Stimulated activated CD8-positive, alpha-beta memory T cell treated with anti-CD3 and anti-CD28 coated beads, Interleukin-4, amount 100 ng/mL, for 4 hours (primary cell): ENCODE measurements at places on chromosomes 1 and 21.

DNA sequence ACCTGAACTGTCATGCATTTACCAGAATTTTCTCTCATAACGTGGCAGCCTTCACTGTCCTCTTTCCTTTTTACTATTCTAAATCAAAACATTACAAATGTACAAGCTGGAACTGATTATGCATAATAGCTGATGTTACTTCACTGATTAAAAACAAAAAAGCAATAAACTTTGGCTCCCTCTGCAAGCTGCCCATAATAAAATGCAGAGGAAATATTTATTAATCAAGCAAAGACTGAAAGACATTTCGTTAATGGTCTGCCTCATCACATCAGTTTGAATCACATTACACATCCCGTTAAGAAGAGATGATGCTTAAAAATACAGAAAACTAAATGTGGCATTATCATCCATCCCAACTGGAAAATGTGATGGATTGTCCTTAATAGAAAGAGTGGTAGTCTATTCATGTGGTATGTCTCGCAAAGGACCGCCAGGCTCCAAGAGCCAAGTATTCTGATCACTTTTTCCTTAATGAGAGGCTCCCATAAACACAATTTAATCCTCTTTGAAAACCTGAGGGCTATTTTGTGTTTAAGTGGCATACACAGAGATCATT lies 225.3 kb downstream of the RGS7 start:
- DNase-seq, result no peak

GRCh38 chr1:13960375-13960987 lies 260.5 kb downstream of the PRDM2 start:
- peak; percentile 61 for DNase-seq

DNA sequence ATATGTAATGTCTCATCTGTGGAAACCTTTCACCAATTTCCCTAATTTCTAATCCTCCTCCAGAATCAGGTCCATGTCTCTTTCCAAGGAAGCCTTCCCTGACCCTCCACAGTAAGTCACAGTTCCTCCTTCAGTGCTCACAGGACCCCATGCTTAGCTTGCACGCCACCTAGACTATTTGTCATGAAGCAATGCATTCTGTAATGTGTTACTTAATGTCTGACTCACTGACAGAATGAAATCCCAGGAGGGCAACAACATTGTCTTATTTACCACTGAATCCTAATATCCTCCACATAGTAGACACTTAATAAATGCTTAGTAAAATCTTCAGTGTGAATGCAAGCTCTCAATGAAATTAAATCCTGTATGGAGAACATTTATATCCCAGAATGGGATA lies 245.9 kb upstream of the PLD5 start:
- DNase-seq, result no peak

DNA sequence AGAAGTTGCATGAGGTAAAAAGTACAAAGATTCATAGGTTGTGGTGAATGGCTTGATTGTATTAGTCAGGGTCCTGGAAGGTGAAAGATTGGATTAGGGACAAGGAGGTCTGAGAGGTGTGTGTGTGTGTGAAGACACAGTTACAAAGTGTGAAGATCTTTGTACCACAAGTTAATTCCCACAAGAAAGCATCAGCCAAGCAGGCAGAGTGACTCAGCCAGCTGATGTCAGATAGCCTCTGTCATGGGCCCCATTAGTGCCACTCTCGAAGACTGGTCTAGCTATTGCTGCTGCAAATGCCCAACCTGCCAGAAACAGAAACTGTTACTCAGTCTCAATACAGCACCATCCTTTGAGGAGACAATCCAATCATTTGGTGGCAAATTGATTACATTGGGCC lies 96.5 kb downstream of the DTL start:
- no peak for DNase-seq

DNA sequence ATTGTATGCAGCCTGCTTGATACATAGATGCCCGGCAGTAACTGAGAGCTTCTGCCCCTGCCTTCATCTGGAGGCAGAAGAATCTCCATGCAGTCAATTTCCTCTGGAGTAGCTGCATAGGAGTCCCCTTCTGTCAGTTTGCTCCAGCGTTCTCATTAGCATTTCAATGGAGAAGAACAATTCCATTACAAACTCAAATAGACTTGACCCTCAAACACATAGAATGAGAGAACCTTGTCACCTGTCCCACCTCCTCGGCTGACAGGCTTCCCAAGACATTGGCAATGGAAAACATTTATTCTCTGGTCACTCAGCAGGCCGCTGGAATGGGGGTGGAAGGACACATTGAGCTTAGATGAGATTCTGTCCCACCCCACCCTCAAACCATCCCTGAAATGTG lies 45.6 kb upstream of the TMEM51 start:
- no peak for DNase-seq

DNA sequence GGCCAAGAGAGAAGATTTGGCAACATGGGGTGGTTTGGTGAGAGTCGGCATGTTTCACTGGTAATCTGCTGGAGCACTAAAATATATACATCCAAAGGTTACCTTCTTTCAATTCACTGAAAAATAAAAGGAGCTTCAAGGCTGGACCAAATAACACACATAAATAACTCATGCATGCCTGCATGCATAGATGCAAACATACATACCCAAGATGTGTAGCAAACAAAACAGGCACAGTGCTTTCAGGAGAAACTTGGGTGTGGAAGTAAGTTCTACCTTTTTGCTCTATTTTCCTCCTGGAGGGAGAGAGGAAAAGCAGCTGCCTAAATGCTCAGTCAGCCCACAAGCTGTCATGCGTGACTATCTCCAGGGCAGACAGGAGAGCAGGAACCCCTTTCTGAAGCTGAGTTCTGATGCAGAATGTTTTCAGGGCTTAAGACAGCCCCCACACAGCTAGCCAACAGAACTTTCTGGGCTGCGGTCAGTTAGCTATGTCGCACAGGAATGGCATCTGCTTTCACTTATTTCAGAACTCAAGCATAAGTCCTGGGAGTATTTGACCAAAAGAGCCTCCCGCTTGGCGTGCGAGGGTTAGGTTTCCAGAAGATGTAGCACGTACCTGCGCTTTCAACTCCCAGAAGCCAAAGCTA lies 166.2 kb downstream of the TOMM20 start:
- no peak for DNase-seq

- no peak for DNase-seq
Measured at GRCh38 chr1:5311634-5312292, 657.4 kb downstream of the AJAP1 start.

DNA sequence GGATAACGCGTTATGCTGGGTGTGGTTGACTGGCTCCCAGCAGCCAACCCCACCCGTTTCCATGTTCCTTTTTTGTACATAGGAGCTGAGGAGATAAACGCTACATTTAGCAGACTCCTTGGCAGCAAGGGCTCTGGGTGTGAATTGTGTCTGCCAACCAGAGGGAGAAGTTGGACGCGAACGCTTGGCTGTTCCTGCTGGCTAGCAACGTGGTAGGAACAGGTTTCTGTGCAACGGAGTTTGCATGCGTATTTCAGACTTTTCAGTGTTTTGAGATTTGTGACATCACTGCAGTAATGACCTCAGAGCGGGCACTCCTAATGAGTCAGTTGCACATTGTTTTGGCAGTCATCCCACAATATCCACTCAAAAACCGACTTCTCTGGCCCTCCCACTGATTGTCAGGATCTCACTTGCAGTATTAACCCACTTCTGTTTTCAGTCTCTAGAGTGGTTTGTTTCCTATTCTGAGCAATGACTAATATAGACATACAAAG lies 98.7 kb upstream of the RGS1 start:
- no peak for DNase-seq

GRCh38 chr1:81585371-81585770 lies 215.4 kb upstream of the ADGRL2 start:
- no peak for DNase-seq

DNA sequence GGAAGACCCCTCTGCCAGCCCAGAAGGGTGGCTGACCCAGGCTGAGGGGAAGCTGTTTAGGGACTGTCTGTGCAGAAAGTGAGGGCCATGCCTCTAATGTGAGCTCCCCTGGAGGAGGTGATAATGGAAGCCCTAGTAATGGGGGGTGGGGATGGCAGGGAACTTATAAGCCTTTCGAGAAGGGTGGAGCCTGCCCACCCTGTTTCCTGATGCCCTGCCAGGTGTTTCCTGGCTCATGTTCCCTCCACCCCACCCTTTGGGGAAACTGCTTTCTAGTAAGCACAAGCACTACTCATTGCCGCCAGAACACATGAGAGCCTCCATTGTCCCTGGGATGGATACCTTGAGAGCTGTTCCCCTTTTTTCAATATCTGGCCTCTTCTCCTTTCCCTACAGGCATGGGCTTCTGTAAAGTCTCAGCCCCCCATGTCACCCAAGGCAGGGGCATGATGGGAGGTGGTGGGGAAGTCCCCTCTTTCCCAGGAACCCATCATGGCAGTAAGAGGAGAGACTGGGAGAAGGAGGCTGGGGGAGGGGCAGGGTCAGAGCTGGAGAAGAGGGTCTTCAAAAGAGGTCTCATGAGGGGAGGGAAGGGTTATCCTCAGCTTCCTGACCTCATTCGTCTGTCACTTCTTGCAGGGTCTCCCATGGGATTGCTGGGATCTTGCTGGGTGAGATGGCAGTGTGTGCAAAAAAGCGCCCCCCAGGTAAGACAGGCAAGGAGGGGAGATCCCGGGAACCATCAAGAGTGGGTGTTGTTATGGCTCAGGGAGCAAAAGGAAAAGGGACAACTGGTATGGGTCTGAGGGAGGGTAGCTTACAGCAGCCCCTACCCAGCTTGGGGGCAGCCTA lies 2.4 kb downstream of the ATP8B2 start:
- DNase-seq, result no peak

DNA sequence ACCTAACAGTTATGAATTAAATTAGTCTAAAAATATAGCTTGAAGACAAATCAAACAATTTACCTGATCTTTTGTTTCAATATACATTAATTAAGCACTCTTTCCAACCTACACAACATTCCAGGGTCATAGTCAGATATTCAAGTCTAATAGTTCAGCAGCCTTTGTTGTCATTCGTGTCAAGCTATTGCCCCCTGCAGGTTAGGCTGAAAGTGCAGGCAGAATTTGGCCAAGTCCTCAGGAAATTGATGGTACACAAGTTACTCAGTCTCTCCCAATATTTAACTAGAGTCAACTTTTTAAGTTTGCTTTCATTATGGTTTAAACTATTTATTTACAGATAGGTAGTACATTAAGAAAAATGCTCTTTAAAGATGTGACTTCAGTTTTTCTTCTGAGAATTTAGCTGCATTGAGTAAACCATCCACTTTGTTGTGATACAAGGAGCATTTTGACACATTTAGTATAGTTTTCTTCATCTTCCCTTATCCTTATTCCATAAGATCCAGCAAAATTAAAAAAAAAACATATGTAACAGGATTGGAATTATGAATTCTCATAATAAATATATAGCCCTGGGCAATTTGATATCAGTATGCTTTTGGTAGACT lies 130.3 kb upstream of the DPYD start:
- DNase-seq, result peak; percentile 23

DNA sequence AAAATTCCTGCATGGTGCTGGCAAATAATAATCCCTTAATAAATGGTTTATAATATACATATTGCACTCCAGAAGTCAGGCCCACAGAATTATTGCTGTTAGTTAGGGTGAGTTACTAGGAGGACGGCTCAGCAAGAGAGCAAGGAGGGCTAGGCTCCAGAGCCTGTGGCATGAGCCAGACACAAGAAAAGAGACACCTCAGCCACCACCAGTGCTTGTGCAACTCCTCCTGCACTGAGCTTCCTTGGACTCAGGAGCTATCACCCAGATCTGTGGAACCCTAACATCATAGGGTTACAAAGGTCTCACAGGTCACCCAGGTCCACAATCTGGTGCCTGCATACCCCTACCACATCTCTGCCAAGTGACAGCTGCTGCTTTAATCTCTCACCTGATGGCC lies 12.8 kb upstream of the LRRC8D start:
- DNase-seq, result no peak

- no peak for DNase-seq
Measured at GRCh38 chr1:9284061-9284460, 8.6 kb upstream of the SPSB1 start.

GRCh38 chr1:100719490-100719889 lies at the start of gene VCAM1:
VCAM1 (plus strand) TSS chr1:100719742; CDS start chr1:100719861, 119 bp downstream.
- no peak for DNase-seq

DNA sequence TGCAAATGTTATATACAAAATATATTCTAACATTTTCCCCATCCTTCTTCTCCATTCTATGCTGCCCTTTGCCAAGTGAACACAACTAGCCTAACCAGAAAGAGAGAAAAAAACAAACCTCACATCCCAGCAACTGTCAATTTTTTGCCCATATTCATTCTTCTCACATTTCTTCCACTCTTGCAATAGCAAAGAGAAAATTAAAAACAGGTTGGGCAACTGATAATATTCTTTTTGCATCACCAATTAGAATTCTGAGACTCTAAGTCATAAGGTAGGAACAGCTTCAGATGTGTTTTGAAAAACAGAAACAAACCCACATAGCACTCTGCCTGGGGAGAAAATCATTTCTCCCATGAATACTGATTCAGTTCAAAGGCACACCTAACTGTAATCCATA lies 25.2 kb upstream of the EXO1 start:
- DNase-seq, result no peak

DNA sequence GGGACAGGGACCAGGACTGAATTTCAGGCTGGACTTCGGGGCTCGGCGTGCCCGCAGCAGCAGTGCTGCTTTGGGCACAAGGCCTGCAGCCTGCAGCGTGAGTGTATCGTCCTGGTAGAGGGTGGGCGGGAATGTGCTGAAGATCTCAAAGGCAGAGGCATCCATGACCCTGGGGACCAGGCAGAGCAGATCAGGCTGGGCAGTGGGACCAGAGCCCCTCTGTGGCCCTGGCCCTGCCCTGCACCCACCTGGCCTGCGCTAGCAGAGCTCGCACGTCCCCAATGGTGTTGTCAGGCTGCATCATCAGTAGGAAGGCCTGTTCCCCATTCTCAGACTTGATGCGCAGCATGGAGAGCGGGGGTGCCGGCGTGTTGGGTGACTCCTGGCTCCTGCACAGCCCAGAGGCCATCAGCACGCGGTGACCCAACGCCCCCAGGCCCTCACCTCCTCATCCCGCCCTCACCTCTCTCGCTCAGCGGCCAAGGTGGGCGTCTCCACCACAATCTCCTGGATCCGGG lies 2.6 kb downstream of the SH3BGRL3 start:
- DNase-seq, result no peak

DNA sequence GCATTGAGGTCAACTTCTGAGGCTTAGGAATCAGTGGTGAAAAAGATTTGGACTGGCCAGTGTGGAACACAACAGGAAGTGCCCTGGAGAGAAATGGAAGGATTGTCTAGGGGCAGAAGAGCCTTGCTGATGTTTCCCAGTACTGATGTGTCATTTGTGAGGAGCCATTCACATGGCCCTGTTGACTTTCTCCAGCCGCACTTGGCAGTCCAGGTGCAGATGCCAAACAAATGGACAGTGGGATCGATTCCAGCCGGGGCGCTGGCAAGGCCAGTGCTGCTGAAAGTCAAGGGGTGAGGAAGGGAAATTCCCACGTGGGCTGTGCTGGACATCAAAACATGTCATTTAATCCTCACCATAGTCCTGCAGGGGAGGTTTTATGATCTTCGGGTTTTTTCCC lies 4.9 kb upstream of the TRIM63 start:
- no peak for DNase-seq

GRCh38 chr1:153349363-153350320 lies 1.0 kb upstream of the PGLYRP4 start:
- DNase-seq, result no peak
